ENCODE measurements at places on chromosomes 1 and 21.
A peak's percentile ranks its signal among the peaks of the same experiment; 100 is the strongest.

GRCh38 chr21:43809346-43809799 lies 20.0 kb downstream of the RRP1 start:
- DNase-seq, result no peak

GRCh38 chr1:55039342-55040082 lies at the start of gene PCSK9:
PCSK9 (plus strand) TSS chr1:55039548; CDS start chr1:55039838, 290 bp downstream.
- DNase-seq, result no peak

DNA sequence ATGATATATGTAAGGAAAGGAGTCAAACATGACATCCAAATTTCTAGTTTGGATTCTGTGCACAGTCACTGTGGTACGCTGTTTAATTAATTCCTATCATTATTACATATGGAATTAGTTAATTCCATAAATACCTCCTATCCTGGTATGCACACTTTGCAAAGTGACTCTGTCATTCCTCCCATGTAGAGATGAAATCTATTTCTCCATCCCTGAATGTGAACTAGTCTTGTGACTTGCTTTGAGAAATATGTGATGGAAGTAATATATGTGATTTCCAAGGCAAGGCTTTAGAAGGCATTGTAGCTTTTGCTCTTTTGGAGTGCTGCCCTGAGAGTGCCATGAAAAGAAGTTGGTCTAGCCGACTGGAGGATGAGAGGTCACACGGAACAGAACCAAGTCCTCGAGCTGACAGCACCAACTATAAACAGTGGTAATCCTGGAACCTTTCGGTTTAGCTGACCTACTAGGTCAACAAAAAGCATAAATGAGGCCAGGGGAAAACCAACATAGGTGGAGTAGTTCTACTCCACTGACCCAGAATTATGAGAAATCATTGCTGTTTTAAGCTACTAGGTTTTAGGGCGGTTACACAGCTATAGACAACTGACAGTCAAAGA lies 1.5 kb downstream of the SELENOF start:
- no peak for DNase-seq

- no peak for DNase-seq
Observed at GRCh38 chr1:25525361-25525688, 18.1 kb upstream of the LDLRAP1 start.

DNA sequence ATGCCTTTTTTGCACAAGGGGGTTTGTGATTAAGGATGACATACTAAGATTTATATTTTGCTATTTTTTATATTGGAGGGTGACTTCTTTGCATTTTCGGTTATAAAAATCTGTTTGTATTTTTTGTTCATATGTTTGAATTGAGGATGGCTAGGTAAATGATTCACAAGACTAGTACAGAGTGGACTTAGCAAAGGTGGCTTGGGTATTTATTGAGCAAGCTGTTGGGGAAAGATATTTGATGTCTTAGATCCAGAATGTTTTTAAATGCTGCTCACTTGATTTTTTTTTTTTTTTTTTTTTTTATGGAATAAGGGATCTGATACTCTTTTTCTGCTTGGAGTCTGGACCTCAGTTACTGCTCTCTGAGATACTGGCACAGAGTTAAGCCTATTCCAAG lies 100.6 kb downstream of the DNM3 start:
- DNase-seq, result no peak

- DNase-seq, result no peak
Observed at GRCh38 chr1:158212320-158212719, 31.6 kb downstream of the CD1D start.

DNA sequence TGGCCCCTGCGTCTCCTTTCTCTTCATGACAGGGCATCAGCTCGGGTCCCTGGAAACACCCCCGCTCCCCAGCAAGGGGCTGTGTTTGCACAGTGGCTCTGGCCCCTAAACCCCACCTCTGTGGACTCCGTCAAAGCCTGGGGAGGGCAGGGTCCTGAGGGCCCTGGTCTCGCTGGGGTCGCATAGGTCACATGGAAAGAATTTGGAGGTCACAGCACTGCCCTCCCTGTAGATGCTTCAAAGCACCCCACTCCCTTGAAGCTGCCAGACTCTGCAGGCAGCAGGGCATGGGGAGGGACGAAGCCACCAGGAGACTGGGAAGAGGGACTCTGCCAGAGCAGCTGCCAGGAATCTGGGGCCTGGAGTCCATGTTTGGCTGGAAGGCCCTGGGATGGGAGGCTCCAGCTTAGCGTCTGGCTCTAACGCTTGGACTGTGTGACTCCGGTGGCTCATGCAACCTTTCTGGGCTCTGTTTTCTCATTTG lies 36.6 kb upstream of the ECE1 start:
- no peak for DNase-seq

- no peak for DNase-seq
Observed at GRCh38 chr1:239819096-239819495, 272.6 kb upstream of the FMN2 start.

DNA sequence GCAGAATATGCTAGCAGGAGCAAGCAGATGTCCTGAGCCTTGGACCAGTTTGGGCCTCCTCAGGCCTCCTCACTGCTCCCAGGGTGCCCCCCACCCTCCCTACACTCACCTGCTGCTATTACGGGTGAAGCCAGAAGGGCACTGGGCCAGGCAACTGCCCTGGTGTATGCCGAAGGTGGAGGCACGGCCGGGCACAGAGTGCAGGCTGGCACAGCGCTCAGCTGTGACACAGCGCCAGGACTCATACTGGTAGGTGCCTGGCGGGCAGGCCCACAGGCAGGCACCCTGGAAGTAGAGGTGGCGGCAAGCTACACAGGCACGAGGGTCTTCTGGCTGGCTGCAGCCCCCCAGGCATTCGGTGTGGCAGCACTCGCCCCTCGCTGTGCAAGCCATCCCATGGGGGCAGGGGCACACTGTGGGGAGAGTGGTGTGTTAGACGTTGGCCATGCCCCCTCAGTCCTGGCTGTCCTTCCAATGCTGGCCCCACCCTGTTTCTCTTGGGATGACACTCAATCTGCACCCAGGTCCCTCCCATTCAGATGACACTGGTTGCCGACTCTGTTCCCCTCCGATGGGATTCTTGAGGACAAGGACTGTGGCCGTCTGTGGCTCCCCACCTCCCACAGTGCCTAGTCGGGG lies 7.0 kb downstream of the INSRR start:
- no peak for DNase-seq

DNA sequence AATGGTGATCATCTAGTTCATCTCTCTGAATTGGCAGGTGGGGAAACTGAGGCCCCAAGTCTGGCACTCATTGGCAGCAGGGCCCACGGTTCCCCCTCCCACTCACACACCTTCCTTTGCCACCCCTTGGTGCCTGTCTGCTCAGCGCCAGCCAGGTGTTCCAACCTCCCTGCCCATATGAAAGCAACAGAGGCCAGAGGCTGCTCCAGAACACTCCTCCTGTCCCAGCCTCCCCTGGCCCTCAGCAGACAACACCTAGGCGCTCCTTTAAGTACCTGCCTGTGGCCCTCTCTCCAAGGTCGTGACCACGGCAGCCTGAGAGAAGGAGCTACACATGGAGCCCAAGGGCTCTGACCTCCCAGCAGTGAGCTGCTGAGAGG lies 362.3 kb upstream of the VAMP3 start:
- DNase-seq, result no peak

DNA sequence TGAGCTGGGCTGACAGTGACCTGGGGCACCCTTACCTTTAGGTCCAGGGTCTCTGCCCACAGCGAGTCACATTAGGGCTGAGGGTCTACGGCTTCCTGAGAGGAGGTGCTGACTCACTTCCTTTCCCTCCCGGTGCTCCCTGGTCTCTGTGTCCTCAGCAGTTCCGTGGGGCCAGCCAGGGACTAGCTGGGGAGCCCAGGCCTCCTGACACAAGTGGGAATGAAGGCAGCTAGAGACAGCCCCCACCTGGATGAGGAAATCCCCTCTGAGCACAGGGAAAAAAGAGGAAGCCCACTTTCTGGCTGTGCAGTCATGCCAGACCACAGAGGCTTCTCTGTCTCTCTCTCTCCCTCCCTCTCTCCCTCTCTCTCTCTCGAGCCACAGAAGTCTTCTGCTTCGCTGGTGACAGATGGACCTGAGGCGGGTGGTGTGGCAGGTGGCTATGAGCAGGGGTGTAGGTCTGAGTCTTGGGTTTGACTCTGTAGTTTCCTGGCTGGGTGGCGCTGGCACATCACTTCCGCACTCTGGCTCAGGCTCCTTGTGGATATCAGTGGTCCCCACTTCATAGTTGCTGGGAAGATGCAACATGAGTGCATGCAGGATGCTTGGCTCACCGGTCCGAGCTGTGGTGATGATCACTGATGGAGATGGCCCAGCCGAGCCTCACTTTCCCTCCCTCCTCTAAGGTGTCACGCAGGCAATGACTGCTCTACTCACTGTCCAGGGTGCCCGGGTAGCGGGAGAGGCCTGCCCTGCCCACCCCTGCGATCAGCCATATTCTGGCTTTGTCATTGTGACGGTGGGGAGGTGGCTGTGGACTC lies 3.5 kb downstream of the SLC66A1 start:
- DNase-seq, result no peak

DNA sequence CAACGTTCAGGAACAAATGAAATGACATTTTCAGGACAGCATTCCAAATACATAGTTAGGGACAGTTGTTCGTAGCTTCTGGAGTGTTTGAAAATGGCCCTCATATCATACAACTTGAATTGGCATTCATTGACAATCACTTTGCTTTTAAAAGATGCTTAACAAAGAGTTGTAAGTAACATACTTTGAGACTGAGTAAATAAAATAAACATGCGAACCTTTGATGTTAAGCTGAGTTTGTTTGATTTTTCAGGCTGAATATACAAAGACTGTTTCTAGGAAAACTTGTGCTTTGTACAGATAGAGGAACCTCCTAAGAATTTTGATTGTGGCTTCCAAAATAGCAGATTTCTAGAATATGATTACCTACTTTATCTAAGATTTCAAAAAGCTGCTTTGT lies 45.3 kb downstream of the ITSN1 start:
- DNase-seq, result no peak

DNA sequence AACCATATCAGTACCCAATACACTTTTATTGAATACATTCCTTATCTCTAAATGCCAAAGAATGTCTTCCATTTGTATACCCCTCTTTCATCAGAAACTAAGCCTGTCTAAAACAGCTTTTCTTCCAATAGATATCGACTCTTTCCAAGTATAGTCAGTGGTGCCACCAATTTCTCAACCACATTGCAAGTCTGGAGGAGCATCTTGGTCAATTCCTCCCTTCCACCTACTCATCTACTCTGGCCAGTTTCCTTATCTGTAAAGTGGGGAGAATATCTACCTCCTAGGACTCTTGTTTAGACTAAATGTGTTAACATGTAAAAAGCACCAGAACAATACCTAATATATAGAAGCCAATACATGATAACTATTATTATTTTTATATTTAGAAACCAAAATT lies 28.5 kb upstream of the FGGY start:
- DNase-seq, result no peak

DNA sequence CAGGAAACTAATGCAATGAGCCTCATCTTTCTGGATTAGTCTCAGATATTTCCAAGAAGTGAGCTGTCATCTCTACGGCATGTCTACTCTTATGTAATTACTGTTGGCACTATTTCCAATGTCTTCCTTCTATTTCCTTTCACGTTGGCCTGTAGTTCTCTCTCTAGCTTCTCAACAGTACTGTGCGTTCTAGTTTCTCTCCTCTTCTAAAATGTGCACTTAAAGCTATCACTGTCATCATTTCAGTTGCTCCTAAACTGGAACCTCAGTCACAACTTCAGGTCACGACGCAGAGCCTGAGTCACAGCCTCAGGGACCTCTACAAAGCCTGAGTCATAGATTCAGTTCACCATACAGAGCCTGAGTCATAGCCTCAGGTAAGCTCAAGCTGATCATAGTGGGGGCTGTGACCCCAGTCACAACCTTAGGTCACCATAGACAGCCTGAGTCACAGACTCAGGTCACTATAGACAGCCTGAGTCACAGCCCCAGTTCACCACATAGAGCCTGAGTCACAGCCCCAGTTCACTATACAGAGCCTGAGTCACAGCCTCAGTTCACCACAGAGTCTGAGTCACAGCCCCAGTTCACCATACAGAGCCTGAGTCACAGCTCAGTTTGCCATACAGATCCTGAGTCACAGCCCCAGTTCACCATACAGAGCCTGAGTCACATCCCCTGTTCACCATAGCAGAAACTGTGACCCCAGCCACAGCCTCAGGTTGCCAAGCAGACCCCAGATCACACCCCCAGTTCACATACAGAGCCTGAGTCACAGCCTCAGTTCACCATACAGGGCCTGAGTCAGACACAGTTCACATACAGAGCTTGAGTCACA lies 13.0 kb downstream of the WNT9A start:
- peak; percentile 22 for DNase-seq

DNA sequence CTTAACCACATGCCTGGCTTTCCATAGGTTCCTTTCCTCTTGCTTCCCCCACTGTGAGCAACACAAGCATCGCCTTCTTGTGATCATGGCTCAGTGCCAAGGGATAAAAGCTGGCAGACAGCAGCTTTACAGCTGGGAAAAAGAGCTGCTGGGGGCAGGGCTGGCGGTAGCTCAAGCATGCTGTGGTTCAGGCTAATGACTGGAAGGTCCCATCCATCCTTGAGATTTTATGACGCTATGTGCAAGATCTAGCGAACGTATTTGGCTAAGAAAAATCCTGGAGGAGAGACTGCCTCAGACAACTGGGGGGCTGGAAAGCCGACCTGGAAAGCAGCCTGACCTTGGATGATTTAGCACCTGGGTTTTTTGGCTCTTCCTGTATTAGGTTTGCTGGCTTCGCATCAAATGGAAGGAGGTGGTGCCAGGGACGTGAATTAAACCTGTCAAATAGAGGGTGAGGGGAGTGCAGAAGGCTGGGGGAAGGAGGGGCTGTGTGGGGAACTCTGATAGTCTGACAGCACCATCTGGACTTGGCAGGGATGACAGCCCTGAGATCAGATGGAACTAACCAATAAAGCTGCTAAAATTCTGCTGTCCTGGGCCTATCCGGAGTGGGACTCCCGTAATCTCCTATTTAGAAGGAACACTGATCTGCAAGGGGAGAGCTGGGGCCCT lies 34.8 kb downstream of the ZMYND12 start:
- DNase-seq, result no peak

GRCh38 chr1:67957066-67957465 lies 93.4 kb downstream of the DIRAS3 start:
- no peak for DNase-seq

GRCh38 chr1:97905141-97905940 lies 15.5 kb downstream of the DPYD start:
- DNase-seq, result no peak

DNA sequence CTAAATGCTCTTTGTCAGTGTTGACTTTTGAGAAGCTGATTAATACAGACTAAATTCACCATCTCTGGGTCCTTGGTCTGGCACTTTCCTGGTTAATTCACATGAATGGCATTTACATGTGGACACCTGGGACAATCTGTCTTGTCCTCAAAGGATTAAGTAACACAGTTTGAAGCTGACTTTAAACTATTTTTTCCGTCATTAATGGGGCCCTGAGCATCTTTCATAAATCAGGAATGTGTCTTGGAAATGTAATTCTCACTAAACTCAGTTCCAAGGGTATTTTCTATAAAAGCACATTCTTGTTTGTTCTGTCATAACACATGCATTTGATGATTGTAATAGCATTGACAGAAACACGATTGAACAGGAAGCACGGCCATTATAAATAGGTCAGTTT lies 26.7 kb upstream of the NBL1 start:
- no peak for DNase-seq

GRCh38 chr1:46575300-46575699 lies 23.9 kb upstream of the KNCN start:
- DNase-seq, result no peak

Data from activated CD4-positive, alpha-beta T cell treated with anti-CD3 and anti-CD28 coated beads for 1 hour (primary cell).